ENCODE measurements at places on chromosomes 4 and X.

DNA sequence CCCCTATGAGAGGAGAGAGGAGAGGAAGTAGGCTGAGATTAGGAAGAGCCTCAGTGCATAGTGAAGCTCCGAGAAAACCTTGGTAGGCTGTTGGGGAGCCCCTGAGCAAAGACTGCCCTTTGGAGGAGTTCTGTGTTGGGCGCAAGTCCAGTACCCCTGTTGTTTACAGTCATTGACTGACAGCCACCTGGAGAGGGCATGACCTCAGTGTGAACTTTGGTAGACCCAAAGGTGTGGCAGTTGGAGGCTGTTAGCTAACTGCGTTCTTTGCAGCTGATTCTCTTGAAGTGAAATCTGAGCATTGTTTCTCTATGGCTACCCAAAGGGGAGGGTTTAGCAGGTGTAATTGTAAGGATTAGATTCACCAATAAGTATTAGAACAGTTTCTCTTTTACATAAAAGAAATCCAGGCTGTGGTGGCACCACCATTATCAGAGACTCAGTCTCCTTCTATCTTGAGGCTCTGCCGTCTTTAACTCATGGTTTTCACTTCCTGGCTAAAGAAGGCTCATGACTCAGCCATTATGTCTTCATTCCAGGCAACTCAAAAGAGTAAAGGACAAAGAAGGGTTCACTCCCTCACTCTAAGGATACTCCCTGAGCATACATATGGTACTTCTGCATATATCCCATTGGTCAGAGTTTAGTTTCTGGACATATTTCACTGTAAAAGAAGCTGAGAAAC lies 33.4 kb downstream of the ANXA3 start:
- no peak for DNase-seq

DNA sequence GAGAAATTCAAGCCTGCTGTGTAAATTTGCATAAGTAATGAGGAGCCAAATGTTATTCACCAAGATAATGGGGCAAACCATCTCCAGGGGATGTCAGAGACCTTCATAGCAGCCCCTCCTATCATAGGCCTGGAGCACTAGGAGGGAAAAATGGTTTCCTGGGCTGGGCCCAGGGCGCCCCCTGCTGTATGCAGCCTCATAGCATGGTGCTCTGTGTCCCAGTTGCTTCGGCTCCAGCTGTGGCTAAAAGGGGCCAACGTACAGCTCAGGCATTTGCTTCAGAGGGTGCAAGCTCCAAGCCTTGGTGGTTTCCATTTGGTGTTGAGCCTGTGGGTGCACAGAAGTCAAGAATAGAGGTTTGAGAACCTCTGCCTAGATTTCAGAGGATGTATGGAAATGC lies 859.3 kb downstream of the RPA4 start:
- no peak for DNase-seq

- DNase-seq: no peak
Observed at GRCh38 chrX:113514906-113515305, 674.3 kb upstream of the AMOT start.

DNA sequence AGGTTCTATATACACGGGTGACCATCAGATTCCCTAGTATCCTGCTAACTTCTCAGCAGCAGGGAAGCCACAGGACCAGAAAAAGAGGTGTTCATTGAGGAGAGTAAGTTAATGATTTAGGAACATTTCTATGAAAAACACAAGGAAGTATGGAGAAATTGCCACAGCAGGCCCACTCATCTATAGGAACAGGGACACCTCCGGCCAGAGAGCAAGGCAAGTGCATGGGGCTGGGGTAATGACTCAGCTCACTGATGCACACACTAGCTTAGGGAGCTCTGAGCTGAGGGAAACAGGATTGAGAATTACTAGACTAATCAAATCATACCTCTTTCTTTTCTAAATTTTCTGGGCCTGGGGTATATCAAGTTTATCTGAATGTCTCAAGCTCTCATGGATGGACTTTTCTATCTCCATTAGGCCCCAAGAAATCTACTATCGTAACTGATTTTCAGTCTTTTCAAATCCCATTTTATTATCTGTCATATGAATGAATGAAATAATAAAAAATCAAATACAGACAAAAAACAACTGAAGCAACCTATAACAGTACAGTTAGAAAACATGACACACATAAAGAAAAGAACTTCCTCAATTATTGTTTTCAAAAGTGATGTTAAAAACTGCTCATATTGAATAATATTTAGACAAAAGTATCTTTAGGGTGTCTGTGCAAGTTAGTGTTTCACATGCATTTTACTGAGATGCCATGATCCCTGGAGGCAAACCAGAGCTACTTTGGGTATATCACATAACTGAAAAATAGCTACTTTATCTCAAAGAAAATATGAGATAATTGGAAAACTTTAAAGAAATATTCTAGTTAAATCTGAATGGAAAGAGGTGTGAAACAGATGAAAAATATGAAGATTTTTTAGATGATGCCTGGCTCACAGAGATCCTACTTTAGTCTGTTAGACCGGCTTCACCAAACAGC lies 89.8 kb downstream of the FBXO8 start:
- no peak for DNase-seq

DNA sequence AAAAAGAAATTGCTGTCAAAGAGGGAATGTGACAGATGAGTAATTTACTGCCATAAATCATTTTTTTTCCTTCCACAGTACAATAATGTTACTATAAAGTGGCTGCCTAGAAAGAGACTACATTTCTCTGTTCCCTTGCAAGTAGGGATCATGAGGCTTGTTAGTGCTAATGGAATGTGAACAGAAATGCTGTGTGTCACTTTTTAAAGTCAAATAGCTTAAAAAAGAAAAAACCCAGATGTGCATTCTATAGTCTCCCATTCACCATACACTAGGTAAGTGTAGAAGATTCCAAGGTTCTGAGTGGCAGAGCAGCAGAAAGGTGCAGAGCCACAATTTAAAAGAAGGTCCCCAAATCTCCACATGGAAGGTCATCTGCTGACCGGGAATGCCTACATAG lies 328.4 kb downstream of the CAMK2D start:
- no peak for DNase-seq

DNA sequence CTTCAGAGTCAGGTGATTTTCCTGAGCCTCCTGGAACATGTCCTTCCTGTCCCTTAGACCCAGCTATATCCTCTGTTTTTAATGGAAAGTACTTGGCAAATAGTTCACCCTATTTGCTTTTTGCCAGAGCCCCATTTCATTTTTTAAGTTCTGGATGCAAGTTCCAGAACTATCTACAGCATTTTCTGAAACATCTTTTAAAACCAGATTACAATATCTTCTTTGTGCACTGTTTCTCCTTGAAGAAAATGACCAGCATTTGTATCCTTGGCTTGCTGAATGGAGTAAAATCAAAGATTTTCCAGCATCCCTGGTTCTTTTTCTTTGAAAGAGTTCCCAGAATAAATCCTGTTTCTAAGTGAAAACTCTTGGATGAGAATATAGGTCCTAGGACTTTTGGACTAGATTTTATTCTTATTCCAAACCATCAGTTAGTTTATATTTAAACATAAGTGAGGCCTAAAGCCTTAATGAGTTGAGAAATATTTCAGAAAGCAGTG lies 224.3 kb downstream of the ANK2 start:
- no peak for DNase-seq

GRCh38 chr4:151717314-151717713 lies 43.5 kb downstream of the GATB start:
- DNase-seq: no peak

DNA sequence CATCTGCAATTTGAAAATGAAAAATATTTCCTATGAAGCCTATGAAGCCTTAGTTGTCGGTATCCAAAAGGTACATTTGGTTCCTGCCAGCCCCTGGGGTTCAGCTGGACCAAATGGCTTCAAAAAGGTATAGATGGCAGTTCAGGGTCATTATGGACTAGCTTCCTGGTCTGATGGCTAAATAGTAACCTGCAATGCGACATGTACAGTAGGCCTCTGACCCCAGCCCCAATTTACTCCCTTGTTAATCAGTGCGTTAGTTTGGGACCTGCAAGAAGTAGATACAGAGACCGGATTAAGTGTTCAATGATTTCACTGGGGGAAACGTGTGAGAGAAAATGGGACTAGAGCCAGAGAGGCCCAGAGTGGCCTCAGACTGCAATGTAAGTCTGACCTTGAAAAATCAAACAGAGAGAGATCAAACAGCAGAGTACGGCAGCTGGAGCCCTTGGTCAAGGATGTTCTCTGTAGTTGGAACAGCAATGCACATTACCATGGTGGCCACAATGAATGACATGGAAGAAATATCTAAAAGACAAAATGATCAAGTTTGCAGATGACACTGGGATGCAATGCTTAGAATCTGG lies 115.0 kb upstream of the MBNL3 start:
- no peak for DNase-seq

DNA sequence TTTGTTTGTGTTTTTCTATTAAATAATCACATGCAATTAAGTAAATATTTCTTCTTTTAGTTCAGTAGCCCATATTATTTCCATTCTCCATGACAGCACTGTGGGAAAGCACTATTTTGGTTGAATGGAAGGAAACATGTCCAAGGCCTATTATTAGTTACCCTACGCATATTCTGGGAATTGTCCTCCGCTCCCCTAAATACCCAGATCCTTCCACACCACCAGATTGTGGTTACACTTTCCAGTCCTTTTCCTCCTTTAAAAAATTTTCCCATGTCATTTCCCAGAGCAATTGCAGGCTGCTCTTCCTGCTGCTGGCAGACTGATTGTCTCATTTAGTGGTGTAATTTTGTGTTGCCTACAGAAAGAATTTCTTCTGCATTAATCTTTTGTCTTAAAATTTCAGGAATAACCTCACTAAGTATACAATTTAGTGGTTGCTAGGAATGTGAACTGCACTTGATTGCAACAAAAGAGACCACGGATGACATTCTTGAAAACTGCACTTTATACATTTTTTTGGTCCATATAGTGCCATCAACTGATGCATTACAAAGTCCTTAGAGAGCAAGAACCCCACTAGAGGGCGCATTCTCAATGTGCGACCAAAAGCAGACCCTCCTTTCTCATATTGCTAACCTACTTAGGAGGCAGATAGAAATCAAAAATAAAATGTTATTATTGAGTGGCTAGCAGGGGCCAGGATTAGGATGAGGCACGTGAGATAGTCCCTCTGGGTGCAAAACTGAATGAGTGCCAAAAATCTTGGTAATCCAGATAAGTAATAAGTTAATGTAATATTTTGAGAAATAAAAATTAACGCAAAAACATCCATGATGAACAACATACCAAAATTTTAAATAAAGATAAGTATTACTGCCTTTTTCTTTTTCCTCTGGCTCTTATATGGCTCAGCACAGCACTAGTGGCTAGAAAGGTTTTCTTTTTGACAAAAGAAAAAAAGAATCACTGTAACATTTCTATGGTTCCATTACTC lies 98.8 kb upstream of the IQCM start:
- DNase-seq: no peak

- no peak for DNase-seq
Observed at GRCh38 chrX:20374900-20375438, 108.3 kb upstream of the RPS6KA3 start.

- DNase-seq: no peak
Observed at GRCh38 chr4:178781779-178782178, 1339.5 kb upstream of the AGA start.

- DNase-seq: no peak
Observed at GRCh38 chr4:84568496-84568895, 14.4 kb upstream of the CDS1 start.

GRCh38 chr4:68082758-68083157 lies 46.9 kb downstream of the TMPRSS11F start:
- no peak for DNase-seq

GRCh38 chrX:24692305-24692704 lies 1.4 kb upstream of the POLA1 start:
- no peak for DNase-seq

- no peak for DNase-seq
Observed at GRCh38 chr4:175509320-175509719, 302.7 kb downstream of the GPM6A start.

DNA sequence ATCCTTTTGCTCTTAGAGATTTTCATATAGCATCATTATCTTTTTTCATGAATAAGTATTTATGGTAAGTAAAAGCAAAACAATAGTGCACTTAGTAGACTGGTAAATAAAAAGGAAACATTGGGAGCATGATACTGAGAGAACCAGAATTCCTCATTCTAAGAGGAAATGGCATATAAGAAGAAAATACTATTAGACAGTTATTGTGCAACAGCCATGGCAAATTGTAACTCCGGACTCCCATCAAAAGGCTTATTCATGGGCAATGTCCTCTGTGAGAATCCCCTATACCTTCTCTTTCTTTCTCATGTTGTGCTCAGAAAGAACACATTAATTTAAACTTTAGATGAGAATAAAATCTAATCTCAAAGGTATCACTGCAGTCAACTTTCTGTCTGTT lies 42.4 kb downstream of the SPATA18 start:
- no peak for DNase-seq

DNA sequence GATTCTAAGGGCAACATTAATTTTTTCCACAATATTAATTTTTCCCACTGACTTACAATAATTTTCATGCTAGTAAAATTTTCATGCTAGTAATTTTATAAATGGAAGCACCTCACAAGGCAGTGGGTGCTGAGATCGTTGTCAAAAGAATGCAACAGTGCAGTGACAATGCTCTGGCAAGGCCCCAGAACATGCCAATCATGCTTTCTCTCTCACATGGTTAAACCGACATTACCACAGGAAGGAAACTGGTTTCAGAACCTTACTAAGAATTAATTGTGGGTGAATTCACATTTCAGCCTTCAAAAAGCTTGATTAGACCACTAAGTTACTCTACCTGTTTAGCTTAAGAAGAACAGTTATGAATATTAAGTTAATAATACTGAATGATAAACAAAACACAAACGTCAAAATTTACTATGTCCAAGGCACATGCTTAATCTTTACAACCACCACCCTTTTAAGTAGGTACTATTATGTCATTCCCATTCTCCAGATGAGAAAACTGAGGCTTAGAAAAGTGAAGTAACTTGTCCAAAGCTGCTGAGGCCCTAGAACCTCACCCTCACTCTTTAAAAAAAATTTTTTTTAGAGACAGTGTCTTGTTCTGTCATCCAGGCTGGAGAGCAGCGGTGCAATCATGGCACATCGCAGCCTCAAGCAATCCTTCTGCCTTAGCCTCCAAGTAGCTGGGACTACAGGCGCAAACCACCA lies 10.0 kb upstream of the OPHN1 start:
- no peak for DNase-seq

DNA sequence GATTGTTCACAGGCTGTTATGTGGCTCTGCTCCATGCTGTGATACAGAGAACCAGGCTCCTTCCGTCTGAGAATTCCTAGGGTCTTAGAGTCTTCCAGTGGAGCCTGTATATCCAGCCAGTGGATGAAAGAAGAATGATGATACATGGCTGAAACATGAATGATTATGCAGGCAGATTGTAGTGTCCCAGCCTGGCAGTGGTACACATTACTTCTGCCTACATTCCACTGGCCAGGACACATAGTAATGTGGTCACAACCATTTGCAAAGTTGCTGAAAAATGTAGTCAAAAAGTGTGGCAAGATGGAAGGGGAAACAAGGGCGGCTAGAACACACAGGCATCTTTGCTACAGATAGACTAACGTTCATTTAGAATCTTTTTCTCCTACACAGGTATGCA lies 4.5 kb upstream of the GBA3 start:
- DNase-seq: no peak

DNA sequence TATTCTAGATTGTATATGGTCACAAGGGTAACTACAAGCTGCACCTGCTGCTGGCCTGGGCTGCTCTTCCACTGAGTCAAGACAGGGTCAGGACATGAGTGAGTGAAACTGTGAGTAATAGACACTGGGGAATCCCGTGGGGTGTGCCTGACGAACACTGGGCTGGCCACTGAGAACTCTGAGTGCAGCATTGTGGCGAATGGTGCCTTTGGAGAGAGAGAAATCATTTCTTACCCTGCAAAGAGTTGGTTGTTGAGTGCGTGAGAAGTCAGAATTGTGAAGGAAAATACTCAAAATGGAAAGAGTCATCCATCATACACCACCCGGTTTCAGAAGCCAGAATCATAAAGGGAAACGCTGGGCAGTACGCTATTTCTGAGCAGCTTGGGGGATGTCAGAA lies 43.1 kb upstream of the LSM6 start:
- DNase-seq: no peak
